ENCODE measurements at places on chromosomes 4 and X.

GRCh38 chrX:72107841-72108595, 23.7 kb downstream of the RTL5 start:
- DNase-seq, result no peak

DNA sequence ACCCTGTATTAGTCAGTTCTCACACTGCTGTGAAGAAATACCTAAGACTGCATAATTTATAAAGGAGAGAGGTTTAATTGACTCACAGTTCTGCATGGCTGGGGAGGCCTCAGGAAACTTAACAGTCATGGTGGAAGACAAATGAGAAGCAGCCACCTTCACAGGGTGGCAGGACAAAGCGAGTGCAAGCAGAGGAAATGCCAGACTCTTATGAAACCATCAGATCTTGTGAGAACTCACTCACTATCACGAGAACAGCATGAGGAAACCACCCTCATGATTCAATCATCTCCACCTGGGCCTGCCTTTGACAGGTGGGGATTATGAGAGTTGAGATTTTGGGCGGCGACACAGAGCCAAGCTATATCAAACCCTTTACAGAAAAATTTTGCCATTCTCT, 722.4 kb downstream of the RAB28 start:
- no peak for DNase-seq

DNA sequence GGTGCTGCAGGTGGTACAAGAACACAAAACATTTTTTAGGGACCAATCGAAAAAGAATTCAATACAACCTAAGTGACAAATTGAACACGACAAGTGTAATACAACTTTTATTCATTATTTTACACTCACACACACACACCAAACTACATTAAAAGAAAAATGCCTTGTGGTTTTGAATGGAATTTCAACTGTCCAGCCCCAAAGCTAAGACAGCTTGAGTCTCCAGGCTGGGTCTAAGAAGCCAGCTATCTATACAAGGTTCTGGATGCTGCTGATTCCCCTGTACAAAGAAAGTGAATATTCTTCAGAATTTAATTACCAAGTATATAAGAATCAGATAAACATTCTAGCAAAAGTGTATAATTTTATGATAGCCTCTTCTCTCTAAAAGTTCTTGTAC, 118.2 kb downstream of the PPP3CA start:
- DNase-seq, result no peak

DNA sequence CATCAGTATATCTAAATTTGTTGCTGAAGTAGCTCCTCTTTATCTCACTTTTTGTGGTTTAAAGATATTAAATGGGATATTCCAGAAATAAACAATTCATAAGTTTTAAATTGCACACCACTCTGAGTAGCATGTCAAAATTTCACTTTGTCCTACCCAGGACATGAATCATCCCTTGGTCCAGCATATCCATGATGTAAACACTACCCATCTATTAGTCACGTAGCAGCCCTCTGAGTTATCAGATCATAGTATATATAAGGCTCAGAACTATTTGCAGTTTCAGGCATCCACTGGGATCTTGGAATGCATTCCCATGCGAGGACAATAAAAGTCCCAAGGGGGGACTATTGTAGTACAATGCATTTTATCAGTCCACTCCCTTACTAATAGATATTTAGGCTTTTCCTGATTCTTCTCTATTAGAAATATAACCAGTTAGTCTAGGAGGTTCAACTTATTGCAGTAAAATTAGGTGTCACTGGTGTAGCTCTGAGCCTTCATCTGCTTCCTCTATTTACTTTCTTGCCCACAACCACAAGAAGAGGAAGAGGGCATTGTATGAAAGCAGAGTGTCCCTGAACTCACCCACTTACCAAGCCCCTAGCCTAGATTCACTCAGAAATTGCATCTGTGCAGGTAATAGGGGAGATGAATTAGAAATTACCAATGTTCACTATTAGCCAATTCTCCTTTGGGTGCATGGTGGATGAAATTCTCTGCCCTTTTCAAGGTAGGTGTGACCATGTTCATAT, 409.8 kb upstream of the GALNT7 start:
- DNase-seq, result no peak

- DNase-seq, result no peak
These were observed 147.1 kb downstream of the NHS start for GRCh38 chrX:17521871-17522693.

DNA sequence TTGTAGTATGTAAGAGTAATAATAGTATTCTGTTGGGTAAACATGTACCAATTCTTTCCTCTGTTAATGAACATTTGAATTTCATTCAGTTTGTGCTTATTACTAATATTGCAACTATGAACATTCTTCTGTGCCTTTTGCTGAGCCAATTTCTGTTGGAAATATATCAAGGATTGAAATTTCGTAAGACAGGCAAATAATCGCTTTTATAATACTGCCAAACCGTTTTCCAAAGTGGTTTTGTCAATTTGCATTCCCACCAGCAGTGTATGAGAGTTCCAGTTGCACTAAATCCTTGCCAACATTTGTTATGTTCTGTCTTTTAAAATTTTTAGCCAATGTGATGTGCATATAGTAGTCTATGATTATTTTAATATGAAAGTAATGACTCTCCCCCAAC, 38.6 kb downstream of the MAGEB17 start:
- no peak for DNase-seq

DNA sequence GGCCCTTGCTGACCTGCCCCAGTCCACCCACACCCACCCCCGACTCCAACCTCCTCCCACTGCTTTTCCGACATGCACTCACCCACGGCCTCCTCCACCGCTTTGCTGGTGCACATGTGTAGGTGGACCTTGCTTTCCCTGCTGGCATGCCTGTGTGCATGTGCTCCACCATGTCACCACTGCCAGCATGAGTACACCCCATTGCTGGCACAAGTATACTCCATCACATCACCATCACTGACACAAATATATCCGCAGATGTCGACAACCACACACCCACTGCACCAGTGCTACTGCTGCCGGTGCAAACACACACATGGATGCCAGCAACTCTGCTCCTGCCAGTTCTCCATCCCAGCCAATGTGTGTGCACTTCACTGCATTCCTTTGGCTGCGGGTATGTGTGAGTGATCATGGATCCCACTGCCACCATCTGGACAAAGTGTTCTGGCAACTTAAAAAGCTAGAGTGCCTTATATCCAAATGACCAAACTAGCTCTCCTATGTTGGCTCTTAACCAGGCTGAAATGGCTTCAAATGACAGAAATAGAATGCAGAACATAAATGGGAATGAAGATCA, 1072.3 kb downstream of the RAPGEF2 start:
- DNase-seq, result no peak

DNA sequence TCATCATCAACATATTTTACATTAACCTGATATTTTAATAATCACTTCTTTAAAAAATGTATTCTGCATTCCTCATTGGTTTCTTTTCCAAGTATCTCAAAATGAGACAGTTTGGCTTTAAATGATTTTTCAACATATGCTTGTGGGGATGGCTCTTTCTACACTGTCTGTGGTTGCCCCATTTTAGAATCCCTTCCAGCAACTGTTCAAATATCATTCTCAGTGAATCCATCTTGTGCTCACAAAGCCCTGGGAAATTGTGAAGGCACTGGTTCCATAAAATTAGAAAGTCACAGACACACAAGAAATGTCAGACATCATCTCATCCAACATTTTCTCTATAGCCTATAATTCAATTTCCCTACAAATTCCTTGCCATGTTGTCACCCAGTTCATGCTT, 103.5 kb downstream of the LNX1 start:
- DNase-seq, result no peak

DNA sequence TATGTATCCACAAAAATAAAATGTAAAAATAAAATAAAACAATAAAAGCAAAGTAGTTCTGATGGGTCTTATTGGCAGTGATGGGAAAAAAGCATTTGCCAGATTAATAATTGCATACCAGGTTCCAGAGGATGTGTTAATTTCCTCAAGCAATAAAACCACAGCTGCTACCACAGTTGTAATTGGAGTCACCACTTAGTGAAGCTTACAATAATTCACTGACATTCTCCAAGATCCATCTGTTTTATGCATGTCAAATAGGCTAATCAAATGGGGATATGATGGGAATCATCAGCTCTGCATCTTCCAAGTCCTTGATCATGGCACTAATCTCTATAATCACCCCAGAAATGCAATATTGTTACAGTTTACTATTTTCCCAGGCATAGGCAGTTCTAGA, 123.5 kb upstream of the EMCN start:
- no peak for DNase-seq

DNA sequence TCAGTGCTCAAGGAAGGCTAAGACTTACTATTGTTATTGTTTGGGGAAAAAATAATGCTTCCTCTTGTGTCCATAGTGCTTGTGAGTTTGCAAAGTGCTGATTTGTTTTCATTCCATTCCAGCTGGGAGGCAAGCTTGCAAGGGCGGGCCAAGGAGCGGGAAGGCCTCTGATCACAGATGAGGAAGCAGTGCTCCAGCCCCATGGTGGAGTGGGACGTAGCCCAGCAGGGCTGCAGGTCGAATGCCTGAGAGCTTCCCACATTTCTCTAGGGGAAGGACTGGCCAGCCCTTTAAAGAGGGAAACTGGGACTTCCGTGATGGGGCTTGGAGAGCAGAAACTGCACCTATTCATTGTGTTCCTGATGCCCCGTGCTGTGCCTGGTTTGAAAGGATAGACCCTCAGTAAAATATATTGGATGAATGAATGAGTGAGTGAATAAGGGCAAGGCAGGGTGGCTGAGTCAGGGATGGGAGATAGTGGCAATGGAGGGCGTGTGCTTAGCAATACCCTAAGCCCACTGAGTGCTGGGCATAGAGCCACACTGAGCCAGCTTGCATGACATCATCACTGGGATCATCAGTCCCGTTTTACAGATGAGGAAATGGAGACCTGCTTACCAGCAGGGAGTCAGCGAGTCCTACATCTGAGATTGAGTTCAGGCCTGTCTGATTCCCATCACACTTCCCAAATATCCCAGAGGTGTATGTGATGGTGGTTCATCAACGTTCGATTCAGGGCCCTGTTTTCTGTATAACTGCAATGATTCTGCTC, 17.9 kb upstream of the NSG1 start:
- DNase-seq, result no peak

DNA sequence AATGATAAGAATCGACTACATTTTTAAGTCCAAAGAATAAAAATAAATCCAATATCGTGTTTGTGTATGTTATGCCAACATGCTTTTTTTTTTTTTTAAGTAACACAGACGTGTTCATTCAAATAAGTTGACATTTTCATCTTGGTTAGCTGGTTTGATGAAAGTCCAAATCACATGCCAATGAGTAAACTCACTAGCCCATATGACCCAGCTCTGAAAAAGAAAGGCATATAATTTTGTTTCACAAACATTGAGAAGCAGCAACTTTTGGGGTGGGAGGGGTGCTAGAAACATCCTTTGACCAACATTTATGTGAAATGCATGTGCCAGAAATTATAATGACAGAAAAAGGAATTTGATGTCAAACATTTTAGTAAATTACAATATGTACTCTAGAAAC, 61.6 kb upstream of the SPP1 start:
- DNase-seq, result no peak

GRCh38 chr4:99468889-99469288, 33.7 kb upstream of the ADH7 start:
- no peak for DNase-seq

DNA sequence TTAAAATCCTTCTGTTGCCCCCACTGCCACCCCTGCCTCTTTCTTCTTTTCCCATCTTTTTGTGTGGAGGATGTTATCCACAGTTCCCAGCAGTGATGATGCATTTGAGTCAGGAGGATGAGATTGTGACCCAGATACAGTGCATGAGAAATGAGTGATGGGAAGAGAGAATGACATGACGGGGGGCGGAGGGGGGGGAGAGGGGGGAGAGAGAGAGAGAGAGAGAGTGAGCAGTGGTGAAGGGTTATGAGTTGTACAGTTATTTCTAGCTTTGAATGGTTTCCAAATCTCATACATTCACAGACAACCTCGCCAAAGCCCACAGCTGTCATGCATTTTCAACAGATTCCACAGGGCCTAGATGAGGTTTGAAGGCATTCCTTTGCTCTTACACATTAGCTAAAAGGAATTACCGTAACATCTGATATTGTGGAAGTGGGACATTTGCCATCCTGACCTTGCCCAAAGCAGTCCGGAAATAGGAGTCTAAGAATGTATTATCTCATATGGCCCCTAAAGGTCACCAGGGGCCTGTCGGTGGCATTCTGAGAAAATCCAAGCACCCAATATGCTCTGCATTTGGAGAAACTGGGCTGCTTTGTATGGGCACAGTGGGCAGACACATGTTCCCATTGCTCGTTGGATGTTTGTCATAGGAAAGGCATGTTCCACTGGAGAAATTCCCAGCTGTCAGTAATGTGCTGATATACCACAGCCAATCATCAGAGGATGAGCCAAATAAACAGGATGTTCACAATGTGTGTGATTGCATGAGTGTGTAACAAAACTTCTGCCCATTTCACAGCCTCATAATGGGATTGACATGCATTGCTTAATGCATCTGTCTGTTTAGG, 435.8 kb downstream of the SPRY1 start:
- no peak for DNase-seq

DNA sequence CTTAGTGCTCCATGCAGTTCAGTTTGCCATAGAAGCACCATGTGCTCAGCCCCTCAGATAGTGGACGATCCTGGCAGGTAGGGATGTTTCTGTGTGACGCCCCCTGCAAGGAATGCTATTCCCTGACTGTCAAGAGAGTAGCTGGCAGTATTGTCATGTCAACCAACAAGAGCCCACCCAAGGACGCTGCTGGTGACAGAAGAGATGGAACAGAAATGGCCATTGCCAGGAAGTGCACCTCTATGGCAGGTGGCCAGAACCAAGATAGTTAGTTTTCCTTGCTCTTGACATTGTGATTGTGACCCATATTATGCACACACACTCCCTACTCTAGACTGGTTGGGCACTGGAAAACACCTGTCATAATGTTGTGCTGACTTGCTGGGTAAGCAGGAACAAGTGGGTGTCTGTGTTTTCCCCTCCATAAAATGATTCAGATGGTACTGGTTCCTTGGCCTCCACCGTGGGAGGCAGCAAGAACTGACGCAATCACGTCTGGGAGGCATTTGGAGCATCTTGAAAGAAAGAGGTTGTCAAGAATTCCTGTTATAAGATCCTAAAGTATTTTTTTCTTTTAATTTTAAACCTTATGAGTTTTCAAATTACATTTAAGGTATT, 507.9 kb downstream of the MID1IP1 start:
- DNase-seq, result peak; percentile 21

GRCh38 chr4:149951152-149951900, 126.9 kb upstream of the DCLK2 start:
- no peak for DNase-seq

- DNase-seq, result no peak
These were observed 38.7 kb downstream of the SEC24B start for GRCh38 chr4:109472343-109472761.

GRCh38 chr4:156725257-156725656, 246.3 kb downstream of the PDGFC start:
- no peak for DNase-seq

- DNase-seq, result no peak
These were observed 82.2 kb upstream of the VEGFC start for GRCh38 chr4:176874721-176875445.

DNA sequence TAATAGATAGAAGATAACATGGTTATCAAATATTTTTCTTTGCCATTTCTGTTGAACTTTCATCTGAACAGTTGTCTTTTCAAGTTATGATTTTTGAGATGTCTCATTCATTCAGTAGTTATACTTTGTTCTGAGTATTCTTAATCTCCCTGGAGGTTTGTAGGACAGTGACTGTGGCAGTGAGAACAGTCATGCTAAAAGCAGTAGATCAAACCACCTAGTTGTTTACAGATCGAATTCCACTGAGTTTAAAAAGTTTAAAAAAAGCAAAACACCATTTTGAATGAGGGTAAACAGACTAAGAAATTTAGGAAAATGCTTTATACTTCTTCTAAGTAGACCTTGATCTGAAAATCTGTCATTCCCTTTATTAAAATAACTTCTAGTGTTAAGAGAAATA, 107.2 kb downstream of the CEP135 start:
- DNase-seq, result no peak

All from hematopoietic multipotent progenitor cell (in vitro differentiated cells).